Naive B cell (primary cell): ENCODE measurements at places on chromosomes 2 and 18.

DNA sequence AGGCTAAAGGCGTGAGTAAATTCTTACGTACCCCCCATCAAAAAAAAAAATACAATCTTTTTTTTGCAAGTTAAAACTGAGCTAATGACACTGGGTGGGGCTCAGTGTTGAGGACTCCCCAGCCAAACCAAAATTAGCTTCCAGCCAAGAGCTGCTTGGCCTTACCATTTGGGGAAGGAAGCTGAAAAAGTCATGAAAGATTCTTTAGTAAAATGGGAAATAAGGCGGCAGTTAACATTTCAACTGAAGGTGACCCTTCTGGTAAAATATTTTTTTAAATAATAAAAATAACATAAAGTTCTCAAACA is 16.4 kb downstream of the SMAD7 start:
- DNase-seq = no peak

DNA sequence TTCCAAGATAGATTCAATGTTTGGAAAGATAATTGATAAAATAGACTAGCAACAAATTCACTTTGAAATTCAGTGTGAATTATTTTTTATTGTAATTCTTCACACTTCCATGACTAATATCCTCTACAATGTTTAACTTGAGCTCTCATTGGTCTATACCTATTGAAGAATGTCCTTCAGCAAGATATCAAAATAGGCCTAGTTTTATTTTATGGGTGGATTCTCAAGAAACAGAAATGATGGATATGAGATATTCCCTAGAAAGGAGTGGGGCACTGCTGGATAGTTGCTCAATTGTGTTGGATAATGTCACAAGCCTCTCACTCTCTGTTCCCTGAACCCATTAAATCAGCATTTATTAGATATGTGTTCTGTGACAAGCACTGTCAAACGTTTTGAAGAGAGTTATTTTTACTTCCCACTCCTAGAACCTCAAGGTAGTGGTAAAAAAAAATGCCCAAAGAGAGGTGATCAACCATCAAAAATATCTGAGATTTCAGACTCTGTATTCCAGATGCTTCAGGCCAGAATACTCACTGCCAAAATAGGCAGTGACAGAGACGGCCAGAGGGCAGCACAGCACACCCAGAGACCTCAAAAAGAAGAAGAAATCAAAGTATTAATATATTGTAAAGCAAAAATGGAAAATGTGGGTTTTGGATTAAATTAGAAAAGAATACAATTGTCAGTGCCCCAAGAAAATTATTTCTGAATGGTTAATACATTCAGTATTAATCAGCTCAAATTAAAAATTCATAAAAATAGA is 87.5 kb downstream of the TRIB2 start:
- DNase-seq = no peak

DNA sequence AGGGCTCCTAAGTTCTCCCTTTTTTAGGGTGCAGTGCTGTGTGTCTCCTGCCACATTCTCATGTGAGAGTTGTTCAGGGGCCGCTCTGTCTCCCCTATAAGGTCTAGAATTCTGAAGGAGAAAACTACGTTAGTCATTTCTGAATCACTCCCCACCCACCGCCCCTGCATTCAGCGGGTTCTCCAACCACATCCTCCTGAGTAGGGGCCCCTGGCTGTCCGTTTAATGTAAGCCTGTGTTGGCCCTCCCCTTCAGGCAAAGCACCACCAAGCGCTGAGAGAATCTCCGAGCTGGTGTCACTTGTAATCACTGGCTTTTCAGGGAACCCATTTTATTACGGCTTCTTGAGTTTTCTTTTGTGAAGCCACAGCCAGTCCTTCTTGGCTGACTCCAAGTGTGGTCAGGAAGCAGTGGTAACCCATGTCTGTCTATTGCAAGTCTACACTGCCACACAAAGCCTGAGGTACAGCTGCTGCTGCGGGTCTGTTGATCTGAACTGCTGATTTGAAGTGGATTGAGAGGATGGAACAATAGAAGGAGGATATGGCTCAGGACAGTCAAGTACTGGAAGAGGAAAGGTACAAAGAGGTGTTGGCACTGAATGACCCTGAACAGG is 16.9 kb downstream of the LCT start:
- no peak for DNase-seq

DNA sequence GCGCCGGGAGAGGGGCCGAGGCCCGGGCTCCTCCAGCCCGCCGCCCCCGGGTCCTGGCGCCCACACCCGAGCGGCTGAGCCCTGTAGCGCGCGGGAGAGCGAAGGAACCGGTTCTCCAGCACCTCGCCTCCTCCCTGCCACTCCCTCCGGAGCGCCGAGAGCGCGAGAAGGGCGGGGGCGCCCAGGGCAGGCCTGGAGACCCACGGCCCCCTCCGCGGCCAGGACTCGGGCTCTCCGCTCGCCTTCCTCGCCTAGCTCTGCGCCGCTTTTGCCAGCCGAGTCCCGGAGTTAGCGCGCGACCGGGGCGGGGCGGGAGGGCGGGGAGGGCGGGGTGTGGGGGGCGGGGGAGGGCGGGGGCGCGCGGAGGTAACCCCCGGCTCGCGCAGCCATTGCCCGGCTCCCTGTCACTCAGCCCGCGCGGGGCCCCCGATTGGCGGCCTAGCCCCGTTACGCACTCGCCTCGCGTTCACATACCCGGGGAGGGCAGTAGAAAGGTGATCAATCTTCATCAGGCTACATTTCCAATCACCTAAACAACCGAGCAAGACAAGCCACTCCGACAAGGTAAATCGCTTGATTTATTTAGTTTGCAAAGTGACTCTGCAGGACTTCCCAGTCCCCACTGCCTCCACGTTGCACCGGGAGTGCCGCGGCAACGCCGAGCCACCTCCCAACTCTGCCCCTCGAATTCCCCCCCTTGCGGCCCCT is at the start of gene OTX1:
Gene OTX1 (plus strand): TSS at position 497 of the 708 bp plus-strand sequence. CDS start 2,161 bp downstream, outside the sequence.
- peak; percentile 57 for DNase-seq

- no peak for DNase-seq
These were observed 26.2 kb downstream of the INPP4A start for GRCh38 chr2:98470851-98471255.

- DNase-seq = no peak
These were observed 89.4 kb downstream of the RRM2 start for GRCh38 chr2:10211844-10212422.

GRCh38 chr18:22452226-22452668 is 34.5 kb upstream of the CTAGE1 start:
- no peak for DNase-seq

DNA sequence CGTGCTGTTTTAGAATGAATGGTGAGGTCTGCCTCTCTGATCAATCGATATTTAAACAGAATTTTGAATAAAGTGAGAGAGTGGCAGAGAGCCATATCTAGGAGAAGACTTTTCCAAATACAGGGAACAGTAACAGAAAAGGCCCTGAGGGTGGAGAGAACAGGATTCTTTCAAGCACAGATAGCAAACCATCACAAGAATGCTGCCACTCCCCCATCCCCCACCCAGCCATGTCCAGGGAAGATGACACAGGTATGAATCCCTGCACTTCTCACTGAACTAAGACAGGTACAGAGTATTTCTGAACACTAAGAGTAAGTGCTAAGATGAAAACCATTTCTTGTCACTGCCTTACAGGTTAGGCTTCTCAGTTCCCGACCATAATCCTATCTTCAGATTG is 23.6 kb downstream of the LRATD1 start:
- DNase-seq = no peak

DNA sequence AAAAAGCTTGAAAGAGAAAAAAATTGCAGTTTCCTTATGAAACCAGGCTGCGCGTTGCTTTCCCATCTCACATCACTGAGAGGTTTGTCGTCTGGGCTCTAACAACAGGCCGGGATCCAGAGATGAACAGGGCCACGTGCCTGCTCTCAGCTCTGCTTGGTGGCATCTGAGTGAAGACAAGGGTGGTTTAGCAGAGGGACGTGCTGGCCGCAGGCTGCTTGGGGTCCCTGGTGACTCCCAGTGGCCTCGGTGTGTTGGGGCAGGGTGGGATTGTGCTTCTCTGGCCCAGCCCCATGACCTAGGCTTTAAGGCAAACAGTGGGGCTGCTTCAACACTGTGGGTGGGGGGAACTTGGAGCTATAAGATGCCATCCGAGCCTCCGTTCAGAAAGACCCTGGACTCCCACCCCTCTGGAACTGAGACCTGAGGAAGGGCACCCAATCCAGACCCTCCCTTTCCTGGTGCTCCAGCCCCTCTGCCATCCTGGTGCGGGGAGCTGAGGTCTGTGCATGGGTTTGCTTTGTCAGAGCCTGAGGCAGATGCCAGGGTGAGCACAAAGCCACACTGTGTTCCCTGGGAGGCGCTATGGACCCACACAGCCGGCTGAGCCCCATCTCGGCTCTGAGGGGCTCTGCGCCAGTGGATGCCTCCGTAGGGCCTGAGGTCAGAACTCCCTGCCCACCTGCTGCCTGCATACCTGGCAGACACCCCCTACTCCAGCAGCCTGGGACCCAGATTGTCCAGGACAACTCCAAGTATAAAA is 18.4 kb upstream of the HPCAL1 start:
- DNase-seq = no peak

DNA sequence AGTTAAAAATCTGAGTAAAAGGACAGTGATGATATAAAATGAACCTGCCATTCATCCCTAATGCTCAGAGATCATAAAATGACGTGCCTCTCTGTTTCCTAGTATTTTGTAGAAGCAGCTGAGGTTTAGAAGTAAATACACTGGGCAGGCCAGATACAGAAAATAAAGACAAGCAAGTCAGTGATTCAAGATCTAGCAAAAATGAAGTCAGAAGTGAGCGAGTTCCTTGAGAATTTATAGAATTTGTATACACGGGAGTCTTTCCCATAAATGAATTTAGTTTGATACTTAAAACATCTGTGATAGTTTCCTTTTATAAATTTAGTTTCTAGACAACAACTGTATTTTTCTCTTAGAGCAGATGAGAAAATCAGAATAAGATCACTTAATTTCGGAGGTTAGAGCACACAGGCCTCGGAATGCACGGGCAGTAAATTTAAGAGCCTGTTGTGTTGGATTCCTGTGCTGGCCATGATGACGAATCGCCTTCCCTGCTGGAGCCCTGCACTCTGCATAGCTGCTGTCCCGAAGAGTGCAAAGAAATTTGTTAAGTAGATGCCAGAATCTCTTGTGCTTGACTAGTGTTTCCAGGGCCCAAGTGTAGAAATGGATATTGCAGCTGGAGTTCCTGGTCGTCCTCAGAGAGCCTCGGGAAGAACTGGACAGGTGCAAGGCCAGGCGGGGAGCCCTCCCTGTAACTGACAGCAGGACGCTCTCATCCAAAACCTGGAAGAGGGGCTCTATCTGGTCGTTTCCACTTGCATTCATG is 83.7 kb upstream of the RBM44 start:
- no peak for DNase-seq

DNA sequence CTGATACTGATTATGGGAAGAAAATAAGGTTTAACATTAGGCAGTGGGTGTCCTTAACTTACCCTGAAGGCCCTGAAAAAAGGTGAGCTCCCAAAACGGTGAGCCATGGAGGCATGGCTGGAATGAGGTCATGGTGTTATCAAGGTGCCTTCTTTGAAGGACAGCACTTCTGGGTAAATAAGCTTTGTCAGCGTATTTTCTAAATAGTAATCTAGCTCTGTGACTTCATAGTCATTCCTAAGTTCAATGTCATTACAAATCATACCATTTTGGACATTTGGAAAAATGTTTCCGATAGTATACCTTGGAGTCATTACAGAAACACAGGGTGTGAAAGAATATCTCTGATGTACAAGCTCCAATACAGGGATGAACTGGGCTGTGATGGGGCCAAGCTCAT is 35.2 kb upstream of the CNGA3 start:
- no peak for DNase-seq

DNA sequence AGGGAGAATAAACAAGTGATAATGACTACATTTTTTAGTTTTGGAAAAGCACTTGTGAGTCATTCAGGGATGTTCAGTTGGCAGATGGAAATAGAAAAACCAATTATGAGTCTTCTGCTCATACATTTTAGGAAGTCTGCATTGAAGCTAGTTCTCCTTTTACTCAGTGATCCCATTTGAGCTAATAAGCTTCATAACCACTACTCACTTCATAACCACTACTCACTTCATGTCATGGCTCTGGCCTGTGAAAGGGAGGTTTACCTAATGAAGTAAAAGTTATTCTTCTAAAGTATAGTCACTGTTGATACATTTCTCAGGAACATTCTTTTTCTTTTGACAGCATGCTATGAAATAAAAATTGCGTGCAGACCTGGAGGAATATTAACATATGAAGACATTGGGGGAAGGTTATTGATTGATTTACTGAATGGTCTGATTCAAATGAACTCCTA is 948.7 kb downstream of the TSN start:
- no peak for DNase-seq

- DNase-seq = no peak
These were observed 33.4 kb upstream of the CLASP1 start for GRCh38 chr2:121682396-121683298.

DNA sequence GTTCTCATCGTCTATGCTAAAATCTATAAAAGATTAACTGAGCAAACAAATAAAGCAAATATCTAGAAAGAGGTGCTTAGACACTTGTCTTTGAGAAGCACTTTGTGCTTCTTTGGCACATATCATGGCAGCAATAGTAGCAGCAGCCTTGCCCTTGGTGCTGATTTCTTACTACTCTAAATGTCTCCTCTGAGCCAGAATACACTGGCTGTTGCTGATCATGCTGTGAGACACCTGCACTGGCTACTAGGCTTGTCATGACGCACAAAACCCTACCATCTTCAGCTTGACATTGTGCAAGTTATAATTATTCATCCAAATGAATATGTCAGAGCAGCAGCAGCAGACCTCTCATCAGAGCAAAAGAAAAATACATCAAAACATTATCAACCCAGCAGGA is 46.7 kb downstream of the FANCL start:
- no peak for DNase-seq

- no peak for DNase-seq
These were observed 47.6 kb downstream of the G6PC2 start for GRCh38 chr2:168948621-168949212.
